Caki2 (cell line): ENCODE measurements at places on chromosomes 3 and 15. TPM values are rescaled to one million over a fixed set of nuclear protein-coding genes. Genes with fewer than 3 reads are reported as not detected.

Gene P3H2
- 152 and 185 TPM in 2 replicates for total RNA-seq

Gene TM4SF18
- 5.9 and 9.3 TPM in 2 replicates for total RNA-seq

Gene ANO10
- total RNA-seq, result 14.9 and 16.8 TPM in 2 replicates

Gene STRA6
- total RNA-seq, result 14.9 and 17.7 TPM in 2 replicates

GRCh38 chr15:85430406-85431204 lies 50.2 kb downstream of the AKAP13 start:
- no peak for DNase-seq

DNA sequence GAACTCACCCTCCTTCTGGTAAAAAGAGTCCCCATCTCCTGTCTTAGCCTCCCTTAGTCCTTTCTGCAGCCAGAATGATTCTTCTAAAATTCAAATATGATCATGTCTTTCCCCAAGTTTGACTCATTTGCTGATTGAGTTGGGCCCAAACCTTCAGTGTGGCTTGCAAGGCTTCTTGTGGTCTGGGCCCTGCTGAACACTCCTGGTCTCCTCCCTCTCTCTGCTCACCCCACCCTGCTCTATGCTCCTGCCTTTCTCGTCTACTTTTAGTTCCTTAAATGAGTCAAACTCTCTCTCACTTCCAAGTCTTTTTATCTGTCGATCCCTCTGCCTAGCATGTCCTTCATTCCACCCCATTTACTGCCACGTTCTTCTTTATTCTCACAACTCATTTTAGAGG lies 72.6 kb downstream of the CCR1 start:
- DNase-seq, result no peak

GRCh38 chr3:124584245-124584551 lies 146.1 kb upstream of the UMPS start:
- no peak for DNase-seq

- DNase-seq, result no peak
Observed at GRCh38 chr3:105826778-105827634, 41.8 kb downstream of the CBLB start.

DNA sequence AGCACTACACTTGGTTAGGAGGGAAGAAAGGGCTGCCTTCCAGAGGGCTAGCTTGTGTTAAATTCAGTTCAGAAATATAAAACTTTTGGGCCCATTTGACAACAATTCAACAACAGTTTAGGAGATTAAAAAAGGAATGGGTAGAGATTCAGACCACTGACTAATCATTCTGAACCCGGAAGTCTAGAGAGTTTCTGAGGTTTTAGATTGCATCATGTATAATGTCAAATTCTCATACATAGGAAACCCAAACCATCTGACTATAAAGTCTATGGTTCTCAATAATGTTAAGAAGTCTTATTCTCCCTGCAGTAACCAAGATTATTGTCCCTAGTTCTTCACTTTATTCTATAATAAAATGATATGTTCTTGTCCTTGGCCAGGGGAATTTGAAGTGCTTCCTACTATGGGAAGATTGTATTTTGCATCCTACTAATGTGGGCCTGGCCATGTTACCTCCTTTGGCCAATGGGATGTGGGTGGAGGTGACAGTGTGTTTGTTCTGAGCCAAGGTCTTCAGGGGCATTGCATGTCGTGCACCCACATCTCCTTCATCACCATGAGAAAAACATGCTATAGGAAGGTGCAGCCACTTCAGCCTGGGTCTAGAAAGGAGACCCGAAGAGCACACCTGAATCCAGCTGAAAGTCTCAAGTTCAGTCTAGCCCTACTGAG lies 66.4 kb upstream of the CCNL1 start:
- no peak for DNase-seq

DNA sequence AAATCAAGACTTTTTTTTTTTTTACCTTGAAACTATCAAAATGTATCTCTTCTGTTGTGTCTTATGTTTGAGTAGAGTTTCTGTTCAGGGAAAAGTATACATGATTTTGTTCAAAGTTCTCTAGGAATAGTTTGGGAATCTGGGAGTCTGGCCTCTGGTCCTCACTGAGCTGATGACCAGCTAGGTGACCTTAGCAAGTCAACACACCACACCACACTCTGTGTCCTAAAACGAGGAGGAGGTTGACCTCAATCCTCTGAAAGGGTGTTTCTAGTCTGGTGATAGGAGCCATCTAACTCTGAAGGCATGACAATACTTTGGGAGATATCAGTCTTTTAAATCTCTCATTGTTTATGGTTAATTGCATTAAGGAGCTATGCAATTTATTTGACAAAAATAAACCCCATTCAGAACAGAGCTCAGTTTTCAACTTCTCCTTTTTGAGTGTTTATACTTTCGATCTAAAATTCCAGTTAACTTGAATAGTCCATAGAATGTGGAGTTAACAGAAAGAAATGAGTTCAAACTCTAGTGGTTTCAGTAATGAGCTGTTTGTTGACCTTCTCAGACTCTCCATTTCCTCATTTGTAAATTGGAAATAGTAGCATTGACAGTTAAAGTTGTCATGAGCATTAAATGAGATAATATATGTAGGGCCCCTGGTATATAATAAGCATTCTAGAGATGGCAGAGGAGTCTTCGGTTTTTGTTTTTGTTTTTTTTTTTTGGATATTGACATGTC lies 112.2 kb upstream of the LRRN1 start:
- DNase-seq, result no peak

DNA sequence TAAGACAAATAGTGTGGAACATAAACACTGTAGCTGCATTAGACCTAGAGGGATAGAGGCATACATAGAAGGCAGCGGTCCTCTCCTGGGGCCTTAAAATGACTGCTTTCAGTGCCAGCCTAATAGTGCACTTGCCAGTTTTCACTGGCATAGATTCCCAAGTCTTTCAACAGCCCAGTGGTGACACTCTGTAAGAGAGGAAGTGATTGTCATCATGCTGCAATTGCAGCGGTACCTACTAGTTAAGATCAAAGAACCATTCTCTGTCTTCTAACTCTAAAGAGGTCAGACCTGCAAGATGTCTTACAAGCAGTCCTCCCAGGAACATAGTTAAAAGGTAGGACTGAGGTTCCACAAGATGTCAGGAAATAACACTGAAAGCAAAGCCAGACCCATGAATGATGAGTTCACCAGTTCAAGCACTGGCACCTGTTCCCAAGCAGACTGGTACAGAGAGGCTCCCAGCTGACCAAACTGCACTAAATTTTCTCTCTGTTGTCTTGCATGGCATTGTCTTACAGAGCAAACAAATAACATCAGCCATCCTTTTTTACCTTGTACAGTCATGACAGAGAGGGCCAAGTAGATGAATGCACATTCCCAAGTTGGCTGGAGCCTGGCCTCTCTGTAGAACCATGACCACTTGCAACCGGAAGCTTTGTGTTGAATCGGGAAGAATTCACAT lies 100.5 kb upstream of the SKOR1 start:
- no peak for DNase-seq

DNA sequence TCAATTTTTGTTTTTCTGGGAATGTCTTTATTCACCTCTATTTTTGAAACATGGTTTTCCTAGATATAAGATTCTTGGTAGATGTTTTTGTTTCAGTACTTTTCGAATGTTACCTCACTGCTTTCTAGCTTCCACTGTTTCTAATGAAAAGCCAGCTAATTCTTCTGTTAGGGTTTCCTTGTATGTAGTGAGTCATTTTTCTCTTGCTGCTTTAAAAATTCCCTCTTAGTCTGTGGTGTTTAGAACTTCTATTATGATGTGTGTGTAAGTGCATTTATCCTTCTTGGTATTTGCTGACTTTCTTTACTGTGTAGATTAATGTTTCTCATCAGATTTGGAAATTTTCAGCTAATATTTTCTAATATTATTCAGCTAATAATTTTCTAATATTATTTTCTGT lies 151.1 kb upstream of the OSTN start:
- DNase-seq, result no peak

GRCh38 chr3:65091565-65091964 lies 403.8 kb upstream of the ADAMTS9 start:
- no peak for DNase-seq
